ENCODE measurements at places on chromosomes 4 and X.
A peak's percentile ranks its signal among the peaks of the same experiment; 100 is the strongest.

DNA sequence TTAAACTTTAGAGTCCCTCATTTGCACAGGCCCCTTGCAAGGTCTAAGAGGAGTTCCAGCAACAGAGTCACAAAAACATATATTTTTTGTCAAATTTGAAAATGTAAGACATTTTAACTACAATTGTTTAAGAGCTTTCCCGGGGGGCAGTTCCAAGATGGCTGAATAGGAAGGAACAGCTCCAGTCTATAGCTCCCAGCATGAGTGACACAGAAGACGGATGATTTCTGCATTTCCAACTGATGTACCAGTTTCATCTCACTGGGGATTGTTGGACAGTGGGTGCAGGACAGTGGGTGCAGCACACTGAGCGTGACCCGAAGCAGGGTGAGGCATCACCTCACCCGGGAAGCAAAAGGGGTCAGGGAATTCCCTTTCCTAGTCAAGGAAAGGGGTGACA, 71.4 kb upstream of the NMU start:
- DNase-seq = no peak
- H3K4me3 ChIP-seq = no peak overlapping the region
- H3K36me3 ChIP-seq = peaks cover 2% of the 10 kb centered on the region
- no peak overlapping the region for H3K27ac ChIP-seq

DNA sequence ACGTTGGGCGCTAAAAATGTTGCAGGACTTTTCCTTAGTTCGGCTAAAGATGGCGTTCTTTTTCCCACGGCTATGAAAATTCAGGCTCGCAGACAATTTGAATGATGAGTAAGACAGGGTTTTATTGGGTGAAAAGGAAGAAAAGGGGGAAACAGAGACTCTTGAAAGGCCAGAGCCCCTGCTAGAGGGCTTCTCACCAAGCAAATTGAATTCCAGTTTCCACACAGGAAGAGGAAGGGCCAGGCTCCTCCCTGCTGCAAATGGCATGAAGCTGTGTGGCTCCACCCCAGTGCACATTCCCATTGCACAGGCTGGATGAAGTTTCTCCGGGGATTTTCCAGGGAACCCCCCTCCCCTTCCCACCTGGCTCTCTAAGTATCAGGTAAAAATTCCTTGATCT, 210.9 kb downstream of the KLHL4 start:
- no peaks in the 10 kb centered on the region for H3K27me3 ChIP-seq
- DNase-seq = no peak

- no peak for DNase-seq
- H3K27ac ChIP-seq = no peak overlapping the region
- no peak overlapping the region for H3K4me3 ChIP-seq
- no peaks in the 10 kb centered on the region for H3K27me3 ChIP-seq
Measured at GRCh38 chrX:9647431-9647830, 118.2 kb downstream of the GPR143 start.

GRCh38 chr4:82733636-82734035, 65.0 kb downstream of the SCD5 start:
- no peaks in the 10 kb centered on the region for H3K27me3 ChIP-seq
- peaks cover 24% of the 10 kb centered on the region for H3K4me1 ChIP-seq
- no peak overlapping the region for H3K4me3 ChIP-seq
- H3K36me3 ChIP-seq = peaks cover 14% of the 10 kb centered on the region

- H3K4me1 ChIP-seq = peaks cover 48% of the 10 kb centered on the region
- peak overlapping the region; percentile 91 for H3K4me3 ChIP-seq
- H3K27me3 ChIP-seq = peaks cover 11% of the 10 kb centered on the region
- DNase-seq = peak; percentile 13
Measured at GRCh38 chrX:16870862-16871815, 977 bp upstream of the RBBP7 start.

Measured in neural crest cell (in vitro differentiated cells).